ELR (cell line): ENCODE measurements at places on chromosomes 6 and 20.

DNA sequence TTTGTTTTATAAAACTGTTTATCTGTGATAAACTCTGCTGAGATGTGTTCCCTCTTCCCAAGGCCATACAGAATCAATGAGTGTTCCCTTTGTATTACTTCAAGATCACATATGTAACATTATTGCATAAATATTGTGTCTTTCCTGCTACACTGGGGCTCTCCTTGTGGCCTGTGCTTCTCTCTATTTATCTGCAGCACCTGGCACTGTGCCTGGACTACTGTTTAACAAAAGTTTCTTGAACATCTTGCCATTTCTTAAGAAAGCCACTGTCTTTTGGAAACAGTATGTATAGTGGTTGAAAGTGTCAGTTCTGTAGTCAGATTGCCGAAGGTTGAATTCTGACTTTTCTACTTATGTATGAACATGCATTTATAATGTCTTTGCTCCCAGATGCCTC lies 169.0 kb upstream of the SCGN start:
- DNase-seq, result no peak

- DNase-seq, result no peak
These were observed 19.0 kb downstream of the RNF24 start for GRCh38 chr20:3996399-3996798.

GRCh38 chr6:39153766-39154397 lies 38.9 kb upstream of the SAYSD1 start:
- no peak for DNase-seq

DNA sequence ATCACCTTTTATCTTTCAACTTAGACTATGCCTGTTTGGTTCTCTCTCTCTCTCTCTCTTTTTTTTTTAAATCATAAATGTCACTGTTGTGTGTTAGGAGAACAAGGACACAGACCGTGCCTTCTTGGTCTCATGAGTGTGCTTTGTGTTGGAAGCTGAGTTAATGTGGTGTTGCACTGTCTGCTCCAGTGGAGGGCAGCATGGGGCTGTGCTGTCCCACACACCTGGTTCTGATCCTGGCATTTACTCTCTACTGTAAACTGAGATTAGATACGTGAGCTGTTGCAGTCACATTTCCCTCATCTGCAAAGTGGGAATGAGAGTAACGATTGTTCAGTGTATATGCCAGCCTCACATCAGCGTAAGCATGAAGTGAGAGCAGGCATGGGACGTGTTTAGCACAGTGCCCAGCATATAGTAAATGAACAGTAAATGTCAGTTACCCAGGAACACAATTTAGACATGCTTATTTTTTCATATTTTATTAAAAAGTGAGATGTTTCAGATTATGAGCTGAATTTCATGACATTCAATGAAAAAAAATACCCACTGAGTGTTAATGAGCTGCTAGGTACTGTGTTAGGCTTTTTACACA lies 161.1 kb downstream of the FARS2 start:
- peak; percentile 47 for DNase-seq

DNA sequence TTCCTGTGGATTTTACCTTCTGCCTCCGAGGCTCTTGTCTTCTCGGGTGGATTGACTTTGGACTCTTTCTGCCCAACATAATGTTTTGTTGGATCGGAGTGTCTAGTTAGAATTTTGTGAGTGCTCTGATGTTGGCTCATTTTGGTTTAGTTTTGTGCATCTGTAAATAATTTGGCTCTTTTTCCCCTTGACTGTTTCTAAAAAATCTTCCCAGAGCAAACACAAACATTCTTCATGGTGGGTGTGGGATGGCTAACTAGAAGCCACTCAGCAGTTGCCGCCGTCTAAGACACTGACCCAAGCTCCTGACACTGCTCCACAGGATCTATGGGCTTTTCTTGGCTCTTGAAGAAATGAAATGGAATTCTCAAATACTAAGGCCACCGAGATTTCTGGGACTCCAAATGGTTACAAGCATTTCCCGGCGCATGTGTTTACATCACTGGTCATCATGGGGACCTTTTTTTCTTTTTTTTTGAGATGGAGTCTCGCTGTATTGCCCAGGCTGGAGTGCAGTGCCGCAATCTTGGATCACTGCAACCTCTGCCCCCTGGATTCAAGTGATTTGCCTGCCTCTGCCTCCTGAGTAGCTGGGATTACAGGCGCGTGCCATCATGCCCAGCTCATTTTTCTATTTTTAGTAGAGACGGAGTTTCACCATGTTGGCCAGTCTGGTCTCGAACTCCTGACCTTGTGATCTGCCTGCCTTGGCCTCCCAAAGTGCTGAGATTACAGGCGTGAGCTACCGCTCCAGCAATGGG lies 92.0 kb upstream of the FRMD1 start:
- no peak for DNase-seq

- peak; percentile 52 for DNase-seq
These were observed 126.8 kb upstream of the SAMD5 start for GRCh38 chr6:147381712-147382111.

GRCh38 chr6:137424251-137424650 lies 69.9 kb downstream of the OLIG3 start:
- DNase-seq, result no peak

- no peak for DNase-seq
These were observed 436.5 kb downstream of the DHX35 start for GRCh38 chr20:39398656-39399055.

- DNase-seq, result no peak
These were observed 179.3 kb downstream of the TBXT start for GRCh38 chr6:165988302-165988756.

DNA sequence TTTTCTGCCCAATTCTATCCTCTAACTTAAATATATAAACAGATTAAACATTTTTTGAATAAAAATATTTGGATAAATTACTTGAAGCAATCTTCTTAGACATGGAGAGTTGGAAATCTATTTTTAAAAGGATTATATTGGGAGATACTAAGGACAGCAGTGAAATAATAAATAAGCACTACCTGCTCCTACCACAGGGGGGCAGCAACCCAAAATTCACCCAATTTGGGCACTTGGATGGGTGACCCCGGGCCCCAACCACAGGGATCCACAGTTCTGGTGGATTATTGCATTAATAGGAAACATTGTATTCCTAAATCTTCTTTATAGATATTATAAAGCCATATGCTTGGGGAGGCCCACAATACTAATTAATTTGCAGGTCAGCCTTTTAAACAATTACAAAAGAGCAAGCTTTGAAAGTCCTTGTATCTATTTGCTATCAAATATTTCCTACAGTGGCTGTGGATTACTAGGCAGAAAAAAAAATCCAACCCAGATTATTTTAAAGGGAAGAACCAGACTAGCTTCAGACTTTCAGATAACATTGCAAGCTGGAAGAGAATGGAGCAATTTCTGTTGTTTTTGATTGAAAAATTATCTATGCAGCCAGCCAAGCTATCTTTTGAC lies 66.4 kb upstream of the PDE10A start:
- DNase-seq, result peak; percentile 9

DNA sequence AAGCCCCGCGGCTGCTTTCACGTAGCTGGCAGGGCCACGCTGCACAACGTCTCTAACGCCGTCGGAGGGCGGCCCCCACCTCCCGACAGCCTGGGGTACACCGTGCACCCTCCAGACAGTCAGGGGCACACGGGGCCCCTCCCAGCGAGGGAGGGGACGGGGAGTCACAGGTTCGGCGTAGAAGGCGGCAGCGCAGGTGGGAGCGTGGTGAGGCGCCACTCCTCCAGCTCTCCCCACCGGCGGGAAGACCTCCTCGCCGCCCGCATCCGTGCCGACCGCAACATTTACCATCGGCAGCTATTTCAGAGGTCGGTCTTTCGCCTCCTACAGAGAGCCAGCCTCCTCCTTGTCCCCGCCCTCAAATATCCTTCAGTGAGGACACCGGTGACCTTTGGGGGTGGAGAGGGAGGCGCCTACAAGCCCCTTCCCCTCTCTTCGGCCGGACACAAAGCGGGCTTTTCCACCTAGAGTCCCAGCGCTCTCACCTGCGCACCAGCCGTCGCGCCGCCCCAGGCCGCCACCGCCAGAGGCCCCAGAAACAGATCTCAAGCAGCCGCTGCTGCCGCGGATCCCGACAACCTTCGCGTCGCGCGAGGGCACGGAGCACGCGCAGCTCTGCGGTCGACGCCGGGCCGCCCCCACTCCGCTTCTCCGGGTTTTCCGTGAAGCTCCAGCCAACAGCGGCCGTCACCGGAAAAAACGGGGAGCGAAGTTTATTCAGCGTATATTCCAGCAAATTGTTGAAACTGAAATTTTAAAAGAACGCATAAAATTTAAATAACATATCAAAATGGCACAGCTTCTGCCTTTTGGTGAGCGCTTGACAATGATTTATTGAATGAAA lies at the start of gene MKKS:
Gene MKKS, minus strand, starts transcription at position 600 of the 844 bp plus-strand sequence. CDS start 20,708 bp downstream, outside the sequence.
- DNase-seq, result peak; percentile 91
